ENCODE measurements at places on chromosomes 2 and 18.

- no peak for DNase-seq
Observed at GRCh38 chr18:58350526-58350925, 278.4 kb downstream of the ALPK2 start.

- DNase-seq = peak; percentile 5
Observed at GRCh38 chr2:143679617-143680016, 550.4 kb downstream of the ARHGAP15 start.

GRCh38 chr2:181231151-181231550 lies 226.0 kb upstream of the ITGA4 start:
- DNase-seq = no peak

GRCh38 chr18:77857678-77858655 lies 608.3 kb downstream of the GALR1 start:
- DNase-seq = peak; percentile 65

GRCh38 chr2:15498554-15498953 lies 62.6 kb downstream of the NBAS start:
- DNase-seq = no peak

GRCh38 chr2:62287282-62287681 lies 91.4 kb downstream of the B3GNT2 start:
- DNase-seq = no peak

DNA sequence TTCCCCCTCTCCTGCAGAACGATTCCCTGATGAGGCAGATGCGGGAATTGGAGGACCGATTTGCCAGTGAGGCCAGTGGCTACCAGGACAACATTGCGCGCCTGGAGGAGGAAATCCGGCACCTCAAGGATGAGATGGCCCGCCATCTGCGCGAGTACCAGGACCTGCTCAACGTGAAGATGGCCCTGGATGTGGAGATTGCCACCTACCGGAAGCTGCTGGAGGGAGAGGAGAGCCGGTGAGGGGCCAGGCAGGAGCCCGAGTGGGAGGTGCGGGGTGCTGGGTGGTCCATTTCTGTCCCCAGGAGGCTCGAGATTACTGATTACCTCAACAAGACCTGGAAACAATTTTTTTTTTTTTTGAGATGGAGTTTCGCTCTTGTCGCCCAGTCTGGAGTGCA lies 3.1 kb downstream of the DES start:
- no peak for DNase-seq

DNA sequence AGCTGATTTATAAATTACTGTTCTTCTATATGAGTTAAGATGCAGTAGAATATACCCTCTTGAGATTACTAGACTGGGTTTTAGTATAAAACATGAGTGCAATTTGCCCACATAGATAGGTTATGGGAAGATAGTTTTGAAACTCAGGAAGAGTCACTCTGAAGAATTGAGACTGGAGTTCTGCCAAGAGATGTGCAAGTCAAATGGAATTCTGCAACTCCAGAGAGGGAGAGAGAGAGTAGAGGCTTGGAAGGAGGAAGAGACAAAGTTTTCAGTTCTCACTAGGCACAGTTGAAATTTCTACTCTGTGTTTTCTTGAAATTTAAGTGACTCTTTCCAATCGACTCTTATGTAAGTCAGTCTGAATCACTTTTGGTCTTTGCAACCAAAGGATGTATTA lies 878.8 kb downstream of the TSN start:
- DNase-seq = no peak

Data from NCI-H2029 (cell line).